ENCODE measurements at places on chromosomes 5 and 9.

- no peak for DNase-seq
Observed at GRCh38 chr5:168314735-168315411, 23.4 kb downstream of the WWC1 start.

- no peak for DNase-seq
Observed at GRCh38 chr9:125433461-125434011, 171.9 kb downstream of the GAPVD1 start.

GRCh38 chr5:76393035-76393680, 9.9 kb upstream of the IQGAP2 start:
- DNase-seq = peak; percentile 56

DNA sequence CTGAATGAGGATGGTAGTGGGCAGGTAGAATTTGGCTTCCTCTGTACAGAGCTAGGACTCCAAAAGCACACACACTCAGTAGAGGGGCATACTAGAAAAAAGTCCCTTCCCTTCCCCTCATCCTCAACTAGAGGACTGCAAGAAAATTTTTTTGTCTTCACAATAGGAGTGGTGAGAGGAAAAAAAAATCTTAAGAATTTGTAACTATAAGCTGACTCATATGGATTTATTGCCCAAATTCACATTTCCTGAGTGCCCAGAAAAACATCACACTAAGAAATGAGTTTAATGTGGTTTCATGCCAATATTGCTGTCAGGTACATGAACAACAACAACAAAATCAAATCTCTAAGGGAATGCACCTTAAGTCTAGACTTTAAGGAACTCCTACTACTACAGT, 43.7 kb downstream of the RANBP6 start:
- DNase-seq = no peak

DNA sequence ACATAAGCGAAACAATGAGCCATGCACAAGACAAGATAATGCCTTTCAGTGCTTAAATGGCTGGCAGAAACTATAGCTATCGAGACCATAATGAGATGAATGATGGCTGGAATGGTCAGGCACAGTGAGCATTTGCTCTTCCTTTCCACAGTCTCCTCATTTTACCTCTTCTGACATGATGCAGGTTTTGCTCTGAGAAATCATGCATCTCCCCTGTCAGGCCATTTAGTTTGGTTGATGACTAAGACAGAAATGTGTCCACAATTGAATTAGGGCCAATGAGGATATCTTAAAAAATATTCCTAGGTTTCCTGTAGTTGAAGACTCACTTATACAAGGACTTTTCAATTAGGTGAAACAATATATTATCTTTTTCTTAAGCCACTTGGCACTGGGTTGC, 475.1 kb downstream of the TMEM232 start:
- DNase-seq = no peak

- DNase-seq = no peak
Observed at GRCh38 chr5:50763351-50763750, 96.9 kb downstream of the PARP8 start.

DNA sequence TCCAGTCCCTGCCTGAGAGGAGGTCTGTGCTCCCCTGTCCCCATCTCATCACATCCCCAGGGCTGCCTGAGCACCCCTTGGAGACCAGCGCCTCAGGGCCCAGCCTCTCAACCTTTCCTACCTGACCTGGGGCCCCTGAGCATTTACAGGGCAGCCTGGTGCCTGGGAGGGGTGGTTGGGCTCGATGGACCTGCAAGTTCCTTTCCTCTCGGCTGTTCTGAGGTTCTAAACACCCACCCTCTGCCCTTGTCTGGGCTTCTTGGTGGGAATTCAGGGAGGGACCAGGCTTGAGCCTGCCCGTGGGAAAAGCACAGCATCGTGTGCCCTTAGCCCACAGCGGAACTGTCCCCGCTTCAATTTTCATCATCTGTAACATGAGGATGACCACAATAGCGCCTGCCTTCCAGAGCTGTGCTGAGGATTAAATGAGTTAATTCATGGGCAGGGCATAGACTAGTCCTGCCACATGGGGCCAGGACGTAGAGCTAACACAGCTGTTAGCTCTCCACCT, 91.0 kb upstream of the SH3PXD2B start:
- DNase-seq = no peak

Measured in CD4-positive, alpha-beta T cell treated with Interleukin-17A for 4 hours (primary cell).